Brain (organoid and tissue), 16 donors: ENCODE measurements at places on chromosomes 5 and 9. TPM values are rescaled to one million over a fixed set of nuclear protein-coding genes. Genes with fewer than 3 reads are reported as not detected.

- DNase-seq, result no peak
Observed at GRCh38 chr5:107671742-107672210, 1.0 kb upstream of the EFNA5 start.

DNA sequence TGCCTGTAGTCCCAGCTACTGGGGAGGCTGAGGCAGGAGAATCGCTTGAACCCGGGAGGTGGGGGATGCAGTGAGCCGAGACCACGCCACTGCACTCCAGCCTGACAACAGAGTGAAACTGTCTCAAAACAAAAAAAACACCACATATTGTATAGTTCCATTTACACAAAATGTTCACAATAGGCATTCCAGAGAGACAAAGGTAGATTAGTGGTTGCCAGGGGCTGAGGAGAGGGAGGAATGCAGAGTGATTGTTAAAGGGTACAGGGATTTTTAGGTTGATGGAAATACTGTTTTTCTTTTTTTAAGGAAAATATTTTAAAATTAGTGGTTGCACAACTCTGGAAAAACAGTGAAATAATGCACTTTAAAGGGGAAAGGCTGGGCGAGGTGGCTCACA is 19.6 kb downstream of the ETF1 start:
- no peak for DNase-seq

DNA sequence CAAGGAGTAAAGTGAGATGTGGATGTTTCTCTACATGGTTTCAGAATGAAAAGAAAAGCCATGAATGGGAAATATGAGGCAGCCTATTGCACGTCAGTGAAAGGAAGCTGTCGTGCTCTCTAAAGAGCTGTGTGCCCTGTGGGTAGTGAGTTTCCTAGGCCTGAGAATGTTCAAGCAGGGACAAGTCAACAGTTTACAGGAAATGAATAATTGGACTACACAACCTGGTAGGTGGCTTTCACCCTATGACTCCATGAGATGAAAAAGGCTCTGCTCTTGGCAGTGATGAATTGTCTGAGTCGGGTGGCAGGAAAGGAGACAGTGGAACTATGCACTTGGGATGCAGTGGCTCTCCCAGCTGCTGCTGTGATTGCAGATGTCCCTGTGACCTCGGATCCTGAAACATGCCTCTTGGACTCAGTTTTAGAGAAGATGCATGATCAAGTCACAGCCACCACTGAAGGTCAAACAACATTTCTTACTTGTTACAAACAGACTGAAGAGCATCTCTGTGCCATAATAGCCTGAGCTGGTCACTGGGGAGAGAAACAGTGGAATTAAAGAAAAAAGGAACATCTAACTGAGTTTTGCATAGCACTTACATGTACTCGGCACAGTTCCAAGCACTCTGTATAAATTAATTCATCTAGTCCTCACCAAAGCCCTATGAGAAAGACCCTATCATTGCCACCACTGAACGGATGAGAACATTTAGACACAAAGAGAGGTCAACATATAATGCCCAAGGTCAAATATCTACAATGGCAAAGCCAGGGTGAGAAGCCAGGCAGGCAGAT is 293.7 kb downstream of the SPOCK1 start:
- DNase-seq, result peak; percentile 30

The CENPH gene
- polyA plus RNA-seq, result 38.0 TPM

GRCh38 chr9:135075234-135076142 is 12.0 kb upstream of the OLFM1 start:
- DNase-seq, result peak; percentile 86

GRCh38 chr9:131732061-131732526 is 7.8 kb downstream of the RAPGEF1 start:
- DNase-seq, result no peak

The PCDHA9 gene
- polyA plus RNA-seq, result not detected

The LHX3 gene
- 1.6 TPM for polyA plus RNA-seq

DNA sequence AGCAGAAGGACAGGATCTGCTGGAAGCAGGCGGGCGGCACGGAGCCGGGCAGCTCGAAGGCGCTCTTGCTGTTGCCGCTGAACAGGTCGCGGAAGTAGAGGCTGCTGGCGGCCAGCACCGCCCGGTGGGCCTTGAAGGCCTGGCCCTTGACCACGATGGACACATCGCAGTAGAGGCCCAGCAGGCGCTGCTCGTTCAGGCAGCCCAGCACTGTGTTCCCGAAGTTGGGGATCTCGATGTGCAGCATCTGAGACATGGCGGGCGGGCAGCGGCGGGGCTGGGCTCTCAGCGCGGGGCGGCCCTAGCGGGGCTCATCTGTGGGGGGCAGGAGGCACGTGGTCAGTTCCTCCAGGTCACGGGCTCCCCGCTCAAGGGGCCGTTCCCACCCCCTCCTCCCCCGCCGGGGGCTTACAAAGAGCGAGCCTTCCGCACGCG is 44.8 kb downstream of the NACC2 start:
- peak; percentile 26 for DNase-seq

- no peak for DNase-seq
Observed at GRCh38 chr9:137403269-137403668, 19.7 kb downstream of the EXD3 start.

DNA sequence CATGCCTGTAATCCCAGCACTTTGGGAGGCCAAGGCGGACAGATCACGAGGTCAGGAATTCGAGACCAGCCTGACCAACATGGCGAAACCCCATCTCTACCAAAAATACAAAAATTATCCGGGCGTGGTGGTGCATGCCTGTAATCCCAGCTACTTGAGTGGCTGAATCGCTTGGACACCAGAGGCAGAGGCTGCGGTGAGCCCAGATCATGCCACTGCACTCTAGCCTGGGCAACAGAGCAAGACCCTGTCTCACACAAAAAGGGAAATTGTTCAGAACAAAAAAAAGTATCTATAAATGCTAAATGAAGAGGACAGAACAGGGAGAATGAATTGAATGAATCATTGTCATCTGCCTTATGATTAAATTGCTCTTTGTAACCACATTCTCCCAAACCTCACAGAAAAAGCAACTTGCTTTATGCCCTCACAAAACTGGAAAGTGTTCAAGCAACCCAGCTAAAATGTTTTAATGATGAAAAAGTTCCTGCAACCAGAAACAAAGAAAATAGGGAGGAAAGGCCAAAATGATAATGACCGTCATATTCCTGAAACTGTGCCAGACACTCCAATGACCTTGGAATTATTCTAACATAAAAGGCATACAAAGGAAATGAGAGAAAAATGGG is 83.7 kb downstream of the SERINC5 start:
- no peak for DNase-seq

DNA sequence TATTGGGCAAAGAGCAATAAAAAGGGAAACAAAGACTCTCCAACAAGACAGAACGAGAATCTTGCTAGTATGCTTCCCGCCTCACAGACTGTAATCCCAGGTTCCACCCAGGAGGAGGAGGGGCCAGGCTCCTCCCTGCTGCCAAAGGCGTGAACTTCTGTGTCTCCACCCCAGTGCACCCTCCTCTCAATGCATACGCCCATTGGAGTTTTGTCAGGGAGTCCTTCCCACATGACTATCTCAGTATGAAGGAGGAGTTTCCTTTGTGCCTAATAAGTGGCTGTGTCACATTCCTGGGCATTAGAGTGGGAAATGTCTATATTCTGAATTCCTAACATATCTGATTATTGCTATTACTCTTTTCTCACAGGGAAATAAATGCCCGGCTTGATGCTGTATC is 106.4 kb upstream of the DHFR start:
- DNase-seq, result no peak

The NME5 gene
- polyA plus RNA-seq, result 5.1 TPM

GRCh38 chr9:109244179-109245132 is 76.4 kb downstream of the EPB41L4B start:
- DNase-seq, result peak; percentile 82

DNA sequence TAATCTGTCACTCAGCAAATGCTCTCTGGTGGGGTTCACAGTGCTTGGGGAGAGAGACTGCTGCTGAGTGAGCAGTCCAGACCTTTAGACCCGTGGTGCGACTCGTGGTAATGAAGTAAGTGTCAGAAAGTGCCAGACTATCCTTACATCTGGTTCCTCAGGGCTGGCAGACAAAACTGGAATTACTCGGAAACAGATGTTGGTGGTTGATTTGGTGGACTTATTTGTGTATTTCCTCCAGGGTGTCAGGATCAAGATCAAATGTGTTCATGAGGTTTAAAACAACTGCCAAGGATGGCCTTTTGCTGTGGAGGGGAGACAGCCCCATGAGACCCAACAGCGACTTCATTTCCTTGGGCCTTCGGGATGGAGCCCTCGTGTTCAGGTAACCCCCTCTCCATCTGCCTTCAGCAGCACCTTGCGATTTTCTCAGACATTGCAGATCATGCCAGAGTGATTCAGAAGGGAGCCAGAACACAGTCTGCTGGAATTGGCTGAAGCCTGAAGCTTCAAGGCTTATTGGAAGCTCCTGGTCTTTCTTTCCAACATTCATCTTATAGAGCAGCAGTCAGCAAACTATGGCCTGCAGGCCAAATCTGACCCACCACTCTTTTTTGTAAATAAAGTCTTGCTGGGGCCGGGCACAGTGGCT is 105.2 kb downstream of the LIFR start:
- no peak for DNase-seq

GRCh38 chr5:113320273-113320780 is 114.5 kb downstream of the TSSK1B start:
- DNase-seq, result peak; percentile 32

The IFNA2 gene
- polyA plus RNA-seq, result not detected

The CENPK gene
- polyA plus RNA-seq, result 4.1 TPM

DNA sequence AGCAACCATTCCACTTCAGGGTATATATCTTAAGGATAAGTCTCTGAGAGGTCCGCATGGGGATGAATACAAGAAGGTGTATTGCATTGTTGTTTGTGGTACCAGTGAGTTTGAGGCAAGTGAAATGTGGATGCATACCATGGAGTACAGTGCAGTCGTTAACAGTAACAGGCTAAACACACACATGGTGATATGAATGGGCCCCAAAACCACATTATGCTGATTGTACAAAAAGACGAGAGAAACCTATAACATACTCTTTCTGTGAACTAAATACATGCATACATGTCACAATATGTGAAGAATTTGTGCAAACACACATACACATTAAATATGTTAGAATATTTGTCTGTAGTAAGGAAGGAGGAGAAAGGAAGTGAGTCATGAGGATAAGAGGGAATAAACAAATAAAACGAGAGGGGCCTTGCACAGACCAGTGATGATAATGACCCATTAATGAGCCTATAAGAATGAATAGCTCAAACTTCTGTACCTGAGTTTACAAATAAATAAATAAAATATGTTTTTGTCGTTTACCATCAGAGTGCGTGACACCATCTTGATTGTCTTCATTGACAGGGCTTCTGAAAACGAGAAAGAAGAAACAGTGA is 66.5 kb upstream of the RICTOR start:
- no peak for DNase-seq

DNA sequence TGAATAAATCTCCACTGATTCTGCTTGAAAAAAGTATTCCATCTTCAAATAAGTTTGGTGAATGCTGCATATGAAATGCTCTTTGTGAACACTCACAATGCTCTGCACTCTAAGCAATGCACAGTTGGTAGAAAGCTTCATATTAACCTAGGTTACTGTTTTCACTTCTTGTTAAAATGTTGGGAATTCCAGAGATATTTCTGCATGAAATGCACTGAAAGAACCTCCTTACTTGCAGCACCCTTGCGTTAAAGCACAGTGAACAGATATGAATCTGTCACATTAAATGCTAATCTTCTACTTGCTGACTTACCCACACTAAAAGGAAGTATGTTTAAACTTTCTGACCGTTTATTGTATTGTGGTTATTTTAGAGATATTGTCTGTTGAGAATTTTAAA is 584.1 kb upstream of the NUDT12 start:
- DNase-seq, result no peak
